ENCODE measurements at places on chromosomes 7 and 10.
A peak's percentile ranks its signal among the peaks of the same experiment; 100 is the strongest.

DNA sequence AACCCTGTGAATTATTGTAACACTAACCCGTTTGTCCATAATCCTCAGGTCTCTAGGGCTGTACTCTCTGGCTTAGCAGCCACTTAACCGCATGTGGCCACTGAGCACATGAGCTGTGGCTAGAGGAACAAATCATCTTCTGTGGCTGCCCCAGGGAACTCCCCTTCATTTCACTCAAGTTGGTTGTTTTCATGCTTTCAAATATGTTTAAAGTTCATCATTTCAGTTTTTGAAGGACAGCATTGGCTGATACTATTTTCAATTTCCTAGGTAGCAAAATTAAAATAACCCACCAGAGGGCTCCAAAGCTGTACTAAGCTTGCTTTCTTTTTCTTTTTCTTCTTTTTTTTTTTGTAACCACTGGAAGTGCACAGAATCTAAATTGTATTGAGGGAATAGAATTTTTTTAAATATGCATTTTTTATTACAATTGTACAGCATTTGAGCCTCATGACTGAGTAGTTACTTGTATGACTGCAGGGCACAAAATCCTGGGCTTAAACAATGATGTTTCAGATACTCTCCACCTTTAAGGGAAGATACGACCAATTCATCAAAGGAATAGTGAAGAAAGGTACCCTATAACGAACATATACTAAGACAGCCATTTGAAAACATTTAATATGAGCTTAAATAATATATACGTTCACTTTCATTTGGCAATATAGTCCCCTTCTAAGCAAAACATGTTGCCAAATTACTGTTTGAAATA is 38.6 kb downstream of the MRC1 start:
- no peak for DNase-seq

- no peak for DNase-seq
Measured at GRCh38 chr10:90937645-90938258, 16.9 kb upstream of the ANKRD1 start.

DNA sequence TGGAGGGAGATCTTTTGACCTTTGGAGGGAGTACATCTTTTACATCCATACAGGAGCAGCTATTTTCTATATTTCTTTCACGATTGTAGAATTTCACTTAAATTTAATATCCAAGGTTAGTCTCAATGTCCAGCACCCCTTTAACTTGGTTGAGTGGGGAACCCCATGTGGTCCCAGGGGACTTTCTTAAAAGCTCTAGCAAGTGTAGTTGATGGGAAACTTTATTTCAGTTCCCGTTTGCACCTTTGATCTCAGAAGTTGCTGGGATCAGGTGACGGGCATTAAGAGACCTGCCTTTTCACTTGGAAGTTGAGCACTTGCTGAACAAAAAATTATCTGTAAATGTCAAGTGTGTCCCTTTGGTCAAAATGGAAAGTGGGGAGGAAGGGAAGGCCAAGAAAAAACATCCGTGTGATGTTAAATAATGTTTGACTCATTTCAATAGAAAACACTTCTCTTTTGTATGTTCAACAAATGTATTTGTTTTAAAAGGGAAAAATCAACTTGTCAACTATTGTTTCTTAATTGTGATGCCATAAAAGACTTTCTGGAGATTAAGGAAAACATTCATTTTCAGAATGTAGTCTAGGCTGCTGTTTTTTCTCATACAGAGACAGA is 370.1 kb upstream of the GALNT17 start:
- DNase-seq, result no peak

DNA sequence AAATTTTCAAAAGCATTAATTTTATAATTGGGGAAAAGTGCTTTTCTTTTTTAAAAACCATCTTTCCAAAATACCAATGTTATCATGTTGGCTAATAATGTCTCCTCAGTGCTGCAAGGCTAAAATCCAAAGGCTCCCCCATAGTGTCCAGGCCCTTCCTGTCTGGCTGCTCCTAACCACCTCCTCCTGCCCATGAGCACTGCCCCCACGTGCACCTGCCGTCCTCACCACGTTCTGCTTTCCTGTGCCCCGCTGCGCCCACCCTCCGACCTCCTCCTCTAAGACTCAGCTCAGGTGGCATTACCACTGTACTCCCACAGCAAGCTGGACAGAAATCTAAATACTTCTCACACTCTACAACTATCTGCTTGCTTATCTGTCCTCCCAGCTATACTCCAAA is 17.7 kb downstream of the PAXIP1 start:
- DNase-seq, result no peak

DNA sequence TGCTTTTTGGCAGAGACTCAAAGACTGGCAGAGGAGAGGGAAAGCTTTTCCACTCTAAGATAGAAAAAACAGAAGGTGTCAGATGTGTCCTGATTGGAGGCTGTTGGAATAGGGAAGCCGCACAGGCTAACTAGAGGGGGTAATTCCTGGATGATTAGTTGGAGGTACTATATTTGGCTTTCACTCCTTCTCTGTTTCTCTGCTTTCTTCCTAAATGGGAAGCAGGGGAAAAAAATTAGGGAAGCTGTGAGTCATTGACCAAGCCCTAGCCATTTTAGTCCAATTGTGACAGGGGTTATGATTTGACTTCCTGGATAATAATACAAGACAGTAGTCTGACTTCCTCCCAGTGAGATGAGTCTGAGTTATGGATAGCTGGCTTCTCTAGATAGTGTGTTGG is 475.2 kb upstream of the CELF2 start:
- no peak for DNase-seq

- DNase-seq, result no peak
Measured at GRCh38 chr7:98354511-98355249, 46.2 kb downstream of the BAIAP2L1 start.

GRCh38 chr10:110448682-110449418 is 48.9 kb upstream of the DUSP5 start:
- no peak for DNase-seq

GRCh38 chr10:49307921-49308320 is 9.0 kb downstream of the C10orf71 start:
- no peak for DNase-seq

- no peak for DNase-seq
Measured at GRCh38 chr10:127886371-127887051, 6.2 kb downstream of the CLRN3 start.

GRCh38 chr10:116699049-116699448 is 43.3 kb downstream of the HSPA12A start:
- DNase-seq, result no peak

DNA sequence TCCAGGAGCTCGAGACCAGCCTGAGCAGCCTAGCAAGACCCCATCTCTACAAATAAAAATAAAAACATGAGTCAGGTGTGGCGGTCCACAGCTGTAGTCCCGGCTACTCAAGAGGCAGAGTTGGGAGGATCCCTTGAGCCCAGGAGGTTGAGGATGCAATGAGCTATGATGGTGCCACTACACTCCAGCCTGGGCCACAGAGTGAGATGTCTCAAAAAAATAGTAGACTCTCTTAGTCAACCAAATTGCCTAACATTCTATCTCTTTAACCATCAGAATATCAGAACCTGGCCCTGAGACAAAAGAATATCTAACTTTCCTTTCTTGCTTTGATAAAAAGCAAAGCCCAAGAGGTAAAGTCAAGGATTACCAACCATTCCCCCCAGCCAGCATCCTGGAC is 35.0 kb upstream of the CUX1 start:
- DNase-seq, result no peak

DNA sequence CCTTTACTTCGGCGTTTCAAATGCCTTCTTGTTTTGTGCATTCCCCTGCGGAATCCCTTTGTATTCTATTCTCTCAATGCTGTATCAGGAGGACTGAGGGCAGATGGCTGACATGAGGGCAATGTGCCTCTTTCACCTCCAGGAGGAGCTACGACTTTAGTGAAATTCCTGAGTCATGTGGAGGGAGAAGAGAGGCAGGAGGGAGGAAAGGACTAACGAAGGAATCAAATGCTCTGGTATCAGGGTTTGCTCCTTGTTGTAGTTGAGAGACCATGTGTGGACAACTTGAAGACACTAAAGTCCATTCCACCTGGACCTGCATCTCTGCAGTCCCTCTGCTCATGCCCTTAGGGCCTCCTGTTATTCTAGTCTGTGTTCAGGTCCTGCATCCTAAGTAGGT is 40.2 kb upstream of the PRSS58 start:
- no peak for DNase-seq

DNA sequence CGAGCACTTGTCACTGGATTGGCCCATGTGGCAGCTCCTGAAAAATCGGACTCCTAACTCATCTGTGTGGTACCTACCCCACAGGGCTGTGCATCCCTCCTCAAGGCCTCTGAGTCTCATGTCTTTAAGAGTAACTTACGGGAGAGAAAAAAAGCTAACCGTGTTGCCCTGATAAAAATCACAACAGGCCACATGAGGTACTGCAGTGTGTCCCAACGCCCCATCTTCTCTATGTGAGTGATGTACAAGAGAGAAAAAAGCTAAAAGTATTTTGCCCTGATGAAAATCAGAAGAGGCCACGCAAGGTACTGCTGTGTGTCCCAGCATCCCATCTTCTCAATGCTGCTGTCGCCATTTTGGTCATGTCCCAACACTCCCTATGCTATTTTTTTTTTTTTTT is 41.2 kb upstream of the ADRB1 start:
- no peak for DNase-seq

DNA sequence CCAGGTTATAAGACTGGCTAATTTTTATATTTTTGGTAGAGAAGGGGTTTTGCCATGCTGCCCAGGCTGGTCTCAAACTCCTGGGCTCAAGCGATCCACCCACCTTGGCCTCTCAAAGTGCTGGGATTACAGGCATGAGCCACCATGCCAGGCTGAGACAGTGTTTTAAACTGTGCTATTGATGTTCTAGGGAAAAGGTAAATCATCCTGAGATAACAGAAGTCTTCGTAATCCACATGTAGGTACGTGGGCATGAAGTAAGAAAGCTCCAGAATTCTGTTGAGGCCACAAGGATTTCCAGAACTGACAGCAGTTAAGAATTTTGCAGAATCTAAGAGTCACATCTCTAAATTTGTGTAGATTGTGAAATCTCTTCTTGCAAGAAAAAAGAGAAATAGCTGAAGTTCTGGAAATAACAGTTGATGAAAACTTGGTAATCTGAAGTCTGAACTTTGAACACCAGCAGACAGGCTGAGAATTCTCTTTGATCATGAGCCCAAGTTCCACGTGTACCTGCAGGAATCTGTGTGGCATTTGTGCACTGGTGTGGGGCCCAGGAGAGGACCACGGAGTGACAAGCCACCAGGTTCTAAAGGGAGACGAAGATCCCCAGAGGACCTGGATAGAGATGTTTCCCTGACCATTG is 24.6 kb downstream of the C7orf33 start:
- no peak for DNase-seq

DNA sequence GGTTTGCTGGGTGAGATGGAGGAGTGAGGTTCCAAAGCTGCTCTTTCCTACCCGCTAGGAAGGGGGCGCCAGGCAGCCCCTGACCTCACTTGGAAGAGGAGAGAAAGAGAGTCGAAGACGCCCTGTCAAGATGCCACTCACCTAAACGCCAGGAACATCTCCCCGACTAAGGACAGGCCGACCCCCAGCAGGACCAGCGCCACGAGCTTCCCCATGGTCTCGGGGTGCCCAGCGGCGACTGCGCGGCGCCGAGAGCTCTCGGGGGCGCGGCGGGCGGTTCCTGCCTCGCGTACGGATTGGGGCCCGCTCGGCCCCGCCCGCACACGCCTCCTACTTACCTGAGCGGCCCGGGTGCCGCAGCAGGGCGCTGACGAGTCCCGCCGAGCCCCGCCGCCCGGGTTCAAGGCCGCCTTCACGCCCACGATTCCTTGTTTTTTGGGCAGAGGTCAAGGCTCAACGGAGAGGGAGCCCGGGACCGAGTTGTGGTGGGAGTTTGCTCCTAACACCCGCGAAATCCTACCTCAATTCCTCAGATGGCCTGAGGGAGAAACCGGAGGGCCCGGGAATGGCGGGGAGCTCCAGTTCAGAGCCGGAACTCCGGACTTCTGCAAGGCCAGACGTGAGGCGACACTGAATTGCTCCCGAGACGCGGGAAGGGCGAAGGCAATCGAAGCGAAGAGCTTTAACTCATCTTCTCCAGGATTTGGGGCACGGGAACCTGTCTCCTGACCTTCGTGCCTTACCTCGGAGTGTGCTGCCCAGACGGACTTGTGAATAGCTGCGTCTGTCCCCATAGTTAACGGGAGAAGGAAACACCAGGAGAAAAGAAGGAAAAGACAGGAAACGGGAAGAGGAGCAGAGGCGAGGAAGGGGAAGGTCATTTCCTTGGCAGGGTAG is at the start of gene PON3:
PON3 (minus strand) TSS at position 240 of the 897 bp plus-strand sequence; CDS start at position 215, 25 bp downstream.
- DNase-seq, result peak; percentile 5

GRCh38 chr7:127588019-127588696 is at the start of gene ARF5:
TSS of gene ARF5 (plus strand) at chr7:127588411. CDS start at chr7:127588499, 88 bp downstream.
- peak; percentile 79 for DNase-seq

DNA sequence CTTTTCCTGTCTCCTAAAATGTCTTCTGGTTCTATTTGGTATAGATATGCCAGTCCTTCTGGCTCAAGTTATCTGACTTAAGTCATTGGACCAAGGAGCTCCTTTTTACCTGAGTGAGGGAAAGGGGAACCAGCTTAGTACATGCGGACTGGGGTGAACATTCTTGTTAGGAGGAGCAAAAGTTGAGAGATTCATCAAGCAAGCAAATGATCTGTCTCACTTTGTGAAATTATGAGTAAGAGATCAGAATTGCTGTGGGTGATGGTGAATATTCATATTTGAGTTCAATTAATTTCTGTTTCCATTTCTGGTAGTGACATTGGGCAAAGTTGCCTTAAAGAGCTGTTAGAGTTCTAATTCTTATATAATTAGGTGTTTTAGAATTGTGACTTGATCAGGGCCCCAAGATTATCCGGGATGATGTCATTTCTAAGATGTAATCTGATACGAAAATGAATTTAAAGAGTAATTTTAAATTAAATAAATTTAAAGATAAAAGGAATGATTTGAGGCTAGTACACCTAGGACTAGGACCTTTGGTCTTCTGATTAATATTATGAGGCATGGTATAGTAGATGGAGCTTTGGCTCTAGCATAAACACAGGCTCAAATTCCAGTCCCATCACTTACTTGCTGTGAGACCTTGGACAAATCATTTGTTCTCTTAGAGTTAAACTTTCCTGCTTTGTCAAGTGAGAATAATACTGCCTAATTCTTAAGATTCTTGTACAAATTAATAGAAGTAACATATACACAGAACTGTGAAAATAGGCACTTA is 60.4 kb upstream of the STRIP2 start:
- DNase-seq, result no peak

- no peak for DNase-seq
Measured at GRCh38 chr7:44685723-44686122, 62.9 kb upstream of the ZMIZ2 start.

- DNase-seq, result no peak
Measured at GRCh38 chr10:93722550-93722949, 20.2 kb upstream of the FRA10AC1 start.

DNA sequence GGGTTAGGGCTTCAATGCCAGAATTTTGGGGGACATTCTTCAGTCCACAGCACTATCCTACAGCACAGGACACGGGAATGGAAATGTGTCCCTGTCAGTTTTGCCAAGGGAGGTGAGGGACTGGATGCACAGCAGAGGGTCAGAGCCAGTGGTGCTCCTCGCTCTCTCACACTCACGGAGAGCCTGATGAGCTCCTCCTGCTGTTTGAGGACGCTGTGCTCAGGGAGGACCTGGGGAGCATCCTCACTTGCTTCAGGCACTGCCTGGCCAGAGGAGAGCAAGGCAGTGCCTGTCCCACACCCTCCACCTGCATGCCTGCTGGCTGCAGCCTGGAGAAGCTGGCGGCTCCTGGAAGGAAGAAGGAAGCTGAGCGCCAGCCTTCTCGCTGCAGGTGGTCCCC is 58.6 kb downstream of the RAMP3 start:
- DNase-seq, result no peak

Data from effector memory CD8-positive, alpha-beta T cell (primary cell).